ENCODE measurements at places on chromosomes 5 and 9.

- DNase-seq, result no peak
These were observed 4.3 kb downstream of the SPINK4 start for GRCh38 chr9:33244137-33244784.

DNA sequence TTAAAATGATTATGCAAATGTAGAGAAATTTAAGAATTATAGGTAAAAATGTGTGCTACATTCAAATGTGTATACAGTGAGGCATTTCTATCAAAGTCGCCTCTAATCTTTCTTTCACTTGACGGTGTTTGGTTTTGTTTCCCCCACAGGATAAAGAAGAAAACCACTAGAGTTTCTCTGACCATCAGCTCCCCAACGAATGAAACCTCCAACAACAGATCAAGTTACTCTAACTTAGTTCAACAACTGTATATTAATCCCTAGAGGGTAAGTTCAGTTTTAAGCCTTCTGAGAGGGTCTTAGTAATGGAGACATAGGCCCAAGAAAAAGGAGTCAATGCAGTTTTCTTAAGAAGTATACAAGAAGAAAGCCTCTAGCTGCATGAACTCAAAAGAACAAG lies 11.5 kb upstream of the MYOT start:
- DNase-seq, result no peak

- DNase-seq, result peak; percentile 41
These were observed 44.6 kb downstream of the TIMD4 start for GRCh38 chr5:156918311-156918845.

DNA sequence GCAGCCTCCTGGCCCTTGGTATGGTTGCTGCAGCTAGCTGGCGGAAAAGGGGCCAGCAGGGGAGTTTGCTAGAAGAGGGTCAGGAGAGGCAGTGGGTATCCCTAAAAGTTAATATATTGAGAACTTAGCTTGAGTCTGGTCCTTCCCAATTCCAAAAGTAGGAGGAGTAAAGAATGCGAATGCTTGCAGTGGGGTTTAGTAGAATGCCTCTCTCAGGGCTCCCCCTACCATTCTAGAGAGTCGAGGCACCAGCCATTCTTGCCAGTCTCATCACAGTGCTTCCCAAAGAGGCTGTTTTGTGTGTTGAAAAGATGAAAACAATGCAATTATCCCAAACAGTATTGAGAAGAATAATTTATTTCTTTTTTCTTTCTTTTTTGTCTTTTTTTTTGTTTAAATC lies 26.4 kb downstream of the TTC39B start:
- DNase-seq, result no peak

DNA sequence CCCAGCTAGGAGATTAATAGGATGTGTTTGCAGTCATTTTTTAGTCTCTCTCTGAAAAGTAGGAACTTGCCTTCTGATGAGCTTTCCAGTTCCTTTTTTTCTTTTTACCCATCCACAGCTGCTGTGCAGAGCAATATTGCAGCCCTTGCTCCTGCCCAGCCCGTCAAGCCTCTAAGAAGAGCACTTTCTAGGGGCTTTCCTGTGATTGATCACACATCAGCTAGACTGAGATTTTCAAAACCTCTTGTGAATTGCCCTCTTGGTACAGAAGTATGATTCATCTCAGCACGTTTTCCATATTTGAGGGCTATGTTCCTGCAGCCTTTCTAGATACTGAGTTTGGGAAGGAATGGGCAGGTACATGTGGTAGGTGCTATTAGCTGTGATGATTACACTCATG lies 93.9 kb downstream of the GALNT10 start:
- no peak for DNase-seq

- no peak for DNase-seq
These were observed 17.3 kb upstream of the LPCAT1 start for GRCh38 chr5:1540831-1541701.

GRCh38 chr5:106399391-106399790 lies 1271.3 kb downstream of the EFNA5 start:
- DNase-seq, result peak; percentile 72

DNA sequence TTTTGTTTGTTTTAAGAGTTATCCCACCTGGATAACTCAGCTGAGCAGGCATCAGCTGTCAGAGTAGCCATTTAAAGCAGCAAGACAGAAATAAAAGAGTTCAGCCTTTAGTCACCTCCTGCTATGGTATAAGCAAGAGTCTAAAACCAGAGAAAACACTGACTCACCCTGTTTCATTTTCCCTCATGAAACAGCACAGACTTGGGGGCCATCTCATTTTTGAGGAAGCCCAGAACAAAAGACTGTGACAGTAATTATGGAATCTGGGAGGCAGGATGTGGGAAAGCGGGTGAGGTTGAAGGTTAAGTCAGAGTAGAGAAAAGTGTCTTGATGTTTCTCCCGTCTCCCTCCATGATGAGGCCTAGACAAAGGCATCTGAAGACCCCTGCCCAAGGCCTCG lies 90.2 kb upstream of the FAM174A start:
- peak; percentile 13 for DNase-seq

GRCh38 chr5:165477546-165477945 lies 1972.1 kb downstream of the MAT2B start:
- DNase-seq, result no peak

GRCh38 chr5:77251921-77252320 lies 41.4 kb downstream of the PDE8B start:
- no peak for DNase-seq

DNA sequence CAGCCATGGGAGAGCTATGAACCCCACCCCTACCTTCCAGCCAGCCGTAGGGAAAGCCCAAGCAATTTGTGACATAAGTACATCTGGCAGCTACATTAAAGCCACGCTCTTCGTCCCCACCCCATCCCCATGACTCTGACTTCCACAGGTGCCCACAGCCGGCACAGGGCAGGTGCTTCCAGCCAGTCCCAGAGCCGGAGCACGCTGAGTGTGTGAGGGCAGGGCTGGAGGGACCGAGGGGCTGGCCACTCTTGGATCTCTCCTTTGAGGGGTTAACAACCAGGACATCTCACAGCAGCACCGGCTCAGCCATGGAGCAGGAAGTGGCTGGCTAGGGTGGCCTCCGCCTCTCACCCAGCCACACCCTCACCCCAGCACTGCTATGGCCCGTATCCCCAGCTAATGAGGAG lies 2.4 kb upstream of the FAM78A start:
- DNase-seq, result no peak

DNA sequence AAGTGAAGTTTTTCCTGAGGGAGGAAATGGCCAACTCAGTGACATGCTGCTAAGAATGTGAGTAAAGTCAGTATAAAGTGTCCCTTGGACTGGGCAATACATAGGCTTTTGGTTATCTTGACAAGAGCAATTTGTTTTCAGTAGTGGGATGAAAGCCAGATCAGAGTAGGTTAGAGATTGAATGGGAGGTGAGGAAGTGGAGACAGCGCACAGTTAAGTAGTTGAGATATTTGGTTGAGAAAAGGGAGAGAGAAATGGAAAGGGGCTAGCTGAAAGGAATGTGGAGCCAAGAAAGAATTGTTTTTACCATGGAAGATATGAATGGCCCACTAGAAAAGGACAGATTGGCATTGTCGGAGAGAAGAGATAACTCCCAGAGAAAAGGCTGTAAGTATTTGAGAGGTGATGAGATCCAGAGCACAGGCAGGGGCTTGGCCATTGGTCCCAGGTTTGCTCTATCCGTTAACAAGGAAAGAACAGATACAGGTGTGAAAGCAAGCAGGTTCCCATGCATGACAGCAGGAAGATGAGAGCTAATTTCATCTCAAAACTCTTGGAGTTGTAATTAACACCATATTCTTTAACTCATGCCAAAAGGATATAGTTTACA lies 392.0 kb downstream of the NR2F1-AS1 start:
- DNase-seq, result peak; percentile 28

DNA sequence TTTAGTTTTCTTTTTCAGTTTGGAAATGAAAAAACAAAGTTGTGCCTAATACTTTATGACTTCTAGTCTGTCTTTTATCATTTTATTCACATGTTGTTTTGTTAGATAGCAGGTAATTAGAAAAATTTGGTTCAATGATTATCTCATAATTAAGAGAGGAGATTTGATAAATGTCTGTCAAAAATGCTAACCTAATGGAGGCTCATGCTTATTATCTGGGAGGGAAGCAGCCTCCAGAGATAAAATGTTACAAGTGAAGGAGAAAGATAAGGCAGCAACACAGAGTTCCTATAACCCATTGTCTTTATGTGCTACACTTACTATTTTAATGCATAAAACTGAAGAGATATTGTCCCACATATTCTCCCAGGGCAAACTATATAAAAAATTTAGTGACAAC lies 53.5 kb downstream of the SLC27A6 start:
- no peak for DNase-seq

GRCh38 chr9:123239726-123240125 lies 28.7 kb downstream of the STRBP start:
- DNase-seq, result no peak

DNA sequence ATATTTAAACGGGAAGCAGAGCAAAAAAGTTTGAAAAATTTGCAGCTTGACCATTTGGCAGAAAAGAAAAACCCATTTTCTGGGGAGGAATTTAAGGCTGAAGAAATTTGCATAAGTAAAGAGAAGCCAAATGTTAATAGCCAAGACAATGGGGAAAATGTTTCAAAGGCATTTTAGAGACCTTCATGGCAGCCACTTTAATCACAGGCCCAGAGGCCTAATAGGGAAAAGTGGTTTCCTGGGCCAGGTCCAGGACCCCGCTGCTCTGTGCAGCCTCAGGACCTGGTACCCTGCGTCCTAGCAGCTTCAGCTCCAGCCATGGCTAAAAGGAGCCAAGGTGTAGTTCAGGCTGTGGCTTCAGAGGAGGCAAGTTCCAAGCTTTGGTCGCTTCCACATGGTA lies 507.3 kb downstream of the SLCO4C1 start:
- no peak for DNase-seq

- DNase-seq, result no peak
These were observed 27.8 kb downstream of the NR5A1 start for GRCh38 chr9:124479371-124479770.

GRCh38 chr9:105128908-105129600 lies 115.4 kb upstream of the SLC44A1 start:
- DNase-seq, result no peak
